Central memory CD8-positive, alpha-beta T cell (primary cell): ENCODE measurements at places on chromosomes 5 and 9.

DNA sequence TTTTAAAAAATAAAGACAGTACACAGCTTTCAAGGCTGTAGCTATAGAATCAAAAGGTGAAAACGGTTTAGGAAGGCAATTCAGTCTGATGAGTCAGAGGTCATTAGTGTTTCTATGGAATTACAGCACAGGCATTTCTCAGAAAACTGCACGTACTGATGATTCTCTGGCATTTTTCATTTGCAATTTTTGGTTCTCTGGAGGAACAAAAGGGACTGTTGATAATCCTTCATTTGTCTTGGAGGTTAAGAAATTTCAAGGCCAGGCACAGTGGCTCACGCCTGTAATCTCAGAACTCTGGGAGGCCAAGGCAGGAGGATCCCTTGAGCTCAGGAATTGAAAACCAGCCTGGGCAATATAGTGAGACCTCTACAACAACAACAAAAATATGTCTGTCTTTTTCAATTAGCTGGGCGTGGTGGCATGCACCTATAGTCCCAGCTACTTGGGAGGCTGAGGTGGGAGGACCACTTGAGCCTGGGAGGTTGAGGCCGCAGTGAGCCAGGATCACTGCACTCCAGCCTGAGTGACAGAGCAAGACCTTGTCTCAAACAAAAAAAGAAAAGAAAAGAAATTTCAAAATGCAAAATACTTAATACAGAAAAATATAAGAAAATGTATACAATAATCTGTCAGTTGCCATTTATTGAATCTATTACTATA is 27.3 kb downstream of the NR6A1 start:
- DNase-seq: no peak

GRCh38 chr5:68169903-68170302 is 45.7 kb upstream of the PIK3R1 start:
- no peak for DNase-seq

- no peak for DNase-seq
Observed at GRCh38 chr9:130806327-130806716, 28.7 kb upstream of the ABL1 start.

GRCh38 chr9:137924169-137924568 is 46.6 kb downstream of the CACNA1B start:
- no peak for DNase-seq

GRCh38 chr5:162217037-162217436 is 149.5 kb downstream of the GABRG2 start:
- DNase-seq: no peak
